CD4-positive, alpha-beta T cell treated with Interleukin-17A for 4 hours (primary cell): ENCODE measurements at places on chromosomes 5 and 9.

GRCh38 chr5:159804121-159804520 lies 112.2 kb upstream of the ADRA1B start:
- DNase-seq, result no peak

- no peak for DNase-seq
Measured at GRCh38 chr9:14052359-14052758, 261.6 kb downstream of the NFIB start.

- DNase-seq, result no peak
Measured at GRCh38 chr5:16005225-16005624, 174.4 kb downstream of the MARCHF11 start.

GRCh38 chr5:11851416-11851815 lies 52.8 kb downstream of the CTNND2 start:
- DNase-seq, result no peak

DNA sequence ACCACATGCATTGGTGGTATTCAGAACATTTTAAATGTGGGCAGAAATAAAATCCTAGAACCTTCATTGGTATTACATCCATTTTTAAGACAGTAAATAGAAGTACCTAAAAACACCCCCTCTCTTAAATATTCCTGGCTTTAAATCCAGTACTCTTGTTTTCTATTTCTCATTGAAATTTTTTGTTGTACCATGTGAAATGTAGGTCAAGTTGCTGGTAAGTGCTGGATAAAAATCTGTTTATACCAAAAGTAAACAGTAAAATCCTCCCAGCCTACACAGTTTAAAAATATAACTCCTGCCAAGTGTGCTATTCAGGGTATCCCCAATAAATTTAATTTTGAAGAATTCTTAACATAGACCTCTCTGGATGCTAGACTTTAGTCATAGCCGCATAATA lies 75.0 kb upstream of the FST start:
- no peak for DNase-seq

DNA sequence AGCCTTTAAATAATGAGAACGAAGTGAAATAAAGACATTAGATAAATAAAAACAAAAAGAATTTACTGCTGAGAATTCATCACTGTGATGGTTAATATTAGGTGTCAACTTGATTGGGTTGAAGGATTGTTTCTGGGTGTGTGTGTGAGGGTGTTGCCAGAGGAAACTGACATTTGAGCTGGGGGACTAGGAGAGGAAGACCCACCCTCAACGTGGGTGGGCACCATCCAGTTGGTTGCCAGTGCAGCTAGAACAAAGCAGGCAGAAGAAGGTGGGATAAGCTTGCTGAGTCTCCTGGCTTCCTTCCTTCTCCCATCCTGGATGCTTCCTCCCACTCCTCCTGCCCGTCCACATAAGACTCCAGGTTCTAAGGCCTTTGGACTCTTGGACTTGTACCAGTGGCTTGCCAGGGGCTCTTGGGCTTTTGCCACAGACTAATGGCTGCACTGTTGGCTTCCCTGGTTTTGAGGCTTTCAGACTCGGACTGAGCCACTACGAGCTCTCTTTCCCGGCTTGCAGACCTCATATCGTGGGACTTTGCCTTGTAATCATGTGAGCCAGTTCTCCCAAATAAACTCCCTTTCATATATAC lies 43.7 kb upstream of the ABL1 start:
- DNase-seq, result no peak

GRCh38 chr5:109911731-109912130 lies 222.0 kb downstream of the MAN2A1 start:
- DNase-seq, result no peak

DNA sequence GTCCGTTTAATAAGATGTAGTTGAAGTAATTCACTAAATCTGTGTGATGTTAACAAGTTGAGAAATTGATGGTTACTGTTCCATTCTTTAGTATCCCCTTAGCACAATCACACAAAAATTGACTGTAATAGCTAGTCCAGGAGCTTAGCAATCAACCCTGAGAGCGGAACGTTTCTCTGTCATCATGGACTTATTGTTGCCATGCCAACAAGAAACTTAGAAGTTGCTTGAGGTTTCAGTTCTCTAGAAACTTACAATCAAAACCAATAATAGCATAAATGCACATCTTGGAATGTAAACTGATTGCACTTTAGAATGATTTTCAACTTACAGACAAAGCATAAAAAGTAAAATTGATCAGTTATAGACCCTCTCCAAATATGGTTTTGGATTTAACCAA lies 125.4 kb upstream of the ANKH start:
- no peak for DNase-seq

DNA sequence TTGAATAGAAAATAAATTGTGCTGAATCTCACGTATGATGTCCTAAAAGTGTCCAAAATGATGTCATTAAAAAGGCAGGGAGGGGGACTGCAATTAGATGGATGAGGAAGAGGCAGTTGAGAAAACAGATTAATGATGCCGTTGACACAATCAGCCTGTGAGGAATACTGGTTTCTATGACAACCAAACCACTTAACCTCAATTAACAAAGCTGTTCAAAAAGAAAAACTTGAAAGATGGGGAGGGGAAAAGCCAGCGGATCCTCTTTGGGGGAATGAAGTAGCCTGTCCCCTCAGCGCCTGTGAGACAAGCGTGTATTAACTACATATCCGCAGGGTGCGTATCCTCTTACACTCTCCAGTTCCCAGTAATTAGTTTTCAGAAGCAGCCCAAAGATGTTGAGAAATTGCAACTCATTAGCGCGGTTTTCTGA lies 160.7 kb downstream of the TTC39B start:
- no peak for DNase-seq

GRCh38 chr9:15837079-15837679 lies 284.3 kb downstream of the CCDC171 start:
- DNase-seq, result peak; percentile 21

- DNase-seq, result no peak
Measured at GRCh38 chr9:126919193-126919592, 4.6 kb downstream of the RALGPS1 start.

GRCh38 chr9:34572628-34573027 lies 16.9 kb downstream of the CNTFR start:
- no peak for DNase-seq

- no peak for DNase-seq
Measured at GRCh38 chr5:131210151-131210510, 39.4 kb downstream of the LYRM7 start.

- DNase-seq, result no peak
Measured at GRCh38 chr5:180950291-180950949, 38.2 kb upstream of the BTNL3 start.

DNA sequence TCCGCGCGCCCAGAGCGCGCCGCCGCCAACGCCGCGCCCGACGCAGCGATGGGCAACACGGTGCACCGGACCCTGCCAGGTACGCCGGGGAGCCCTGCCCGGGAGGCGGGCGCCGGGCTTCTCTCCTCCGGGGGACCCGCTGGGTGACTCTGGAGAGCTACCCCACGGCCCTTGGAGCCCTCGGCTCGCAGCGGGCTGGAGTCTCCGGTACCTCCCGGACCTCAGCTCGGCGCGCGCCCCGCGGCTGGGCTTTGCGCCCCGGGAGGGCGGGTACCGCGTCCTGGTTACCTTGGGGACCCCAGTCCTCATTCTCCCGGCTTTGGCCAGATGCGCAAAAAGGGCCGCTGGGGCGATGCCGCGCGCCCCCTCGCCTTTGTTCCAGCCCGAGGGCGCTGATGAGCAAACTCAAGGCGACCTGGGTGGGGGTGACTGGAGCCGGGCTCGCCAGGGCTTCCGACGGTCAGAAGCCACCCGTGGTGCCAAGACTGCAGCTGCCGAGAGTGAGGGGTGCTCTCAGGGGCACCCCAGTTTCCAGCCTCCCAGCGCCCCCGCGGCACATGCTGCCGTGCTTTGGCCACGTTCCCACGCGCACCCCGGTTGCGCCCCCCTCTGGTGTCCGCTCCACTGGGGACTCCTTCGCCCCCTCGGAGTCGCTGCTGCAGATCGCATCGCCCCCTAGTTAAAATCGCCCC lies 442 bp downstream of the NEURL1B start:
- no peak for DNase-seq

DNA sequence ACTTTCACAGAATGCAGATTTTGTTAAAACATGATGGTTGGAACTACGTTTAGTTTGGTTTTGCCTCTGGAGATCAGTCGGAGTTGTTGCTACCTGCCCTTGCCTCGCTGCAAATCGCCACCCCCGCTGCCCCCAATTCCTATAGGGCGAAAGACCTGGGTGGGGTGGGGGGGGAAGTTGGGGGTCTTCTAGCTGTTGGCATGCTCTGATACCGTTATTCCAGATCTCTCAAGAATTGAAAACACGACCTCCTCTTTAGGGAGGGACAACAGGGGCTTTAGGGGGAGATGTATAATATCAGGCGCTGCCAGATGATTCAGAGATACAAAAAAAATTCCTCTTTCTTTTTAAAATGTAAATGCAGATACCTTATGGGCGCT lies 36.4 kb upstream of the NFIB start:
- DNase-seq, result no peak

GRCh38 chr9:107816561-107817021 lies 327.0 kb upstream of the KLF4 start:
- no peak for DNase-seq

DNA sequence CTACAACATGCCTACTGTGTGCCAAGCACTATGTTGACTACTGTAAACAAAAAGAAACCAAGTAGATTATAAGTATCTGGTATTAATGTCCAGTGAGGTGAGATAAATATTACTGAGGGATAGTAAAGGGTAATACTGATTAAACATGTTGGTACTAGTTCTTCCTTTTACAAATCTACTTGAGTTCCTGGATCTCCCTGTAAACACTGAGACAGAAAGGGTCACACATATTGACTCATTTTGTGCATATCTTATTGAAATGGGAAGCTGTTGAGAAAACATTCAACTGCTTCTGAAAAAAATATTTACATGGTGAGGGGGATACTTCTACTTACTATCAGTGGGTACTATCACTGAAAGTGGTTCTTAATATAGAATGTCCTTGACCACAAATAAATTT lies 24.3 kb downstream of the EFNA5 start:
- no peak for DNase-seq

GRCh38 chr9:123680352-123680751 lies 249.6 kb downstream of the DENND1A start:
- no peak for DNase-seq

GRCh38 chr5:61182449-61182848 lies 20.2 kb upstream of the SMIM15 start:
- DNase-seq, result no peak

- no peak for DNase-seq
Measured at GRCh38 chr5:143215690-143216089, 187.8 kb downstream of the NR3C1 start.

- no peak for DNase-seq
Measured at GRCh38 chr9:6611865-6612264, 33.7 kb downstream of the GLDC start.

DNA sequence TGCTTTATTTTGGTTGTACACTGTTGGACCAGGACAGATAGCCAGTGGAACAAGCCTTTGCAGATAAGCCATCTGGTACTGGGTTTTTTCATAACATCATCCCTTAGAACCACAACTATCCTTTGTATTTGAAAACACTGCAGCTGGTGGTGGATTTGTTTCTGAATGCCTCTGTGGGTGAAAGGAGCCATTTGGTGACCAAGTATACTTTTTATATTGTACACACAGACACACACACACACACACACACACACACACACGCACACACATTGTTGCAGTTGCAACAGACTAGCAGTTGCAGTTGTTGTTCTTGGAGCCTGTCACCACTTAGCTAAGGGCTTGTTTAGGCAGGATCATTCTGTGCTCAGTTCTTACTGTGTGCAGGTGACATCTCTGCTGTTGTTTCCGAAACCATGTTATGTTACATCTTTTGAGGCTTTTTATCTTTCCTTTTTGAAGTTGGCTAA lies 22.9 kb upstream of the CAVIN4 start:
- DNase-seq, result no peak

GRCh38 chr9:28821240-28821639 lies 1248.0 kb upstream of the C9orf72 start:
- DNase-seq, result no peak

DNA sequence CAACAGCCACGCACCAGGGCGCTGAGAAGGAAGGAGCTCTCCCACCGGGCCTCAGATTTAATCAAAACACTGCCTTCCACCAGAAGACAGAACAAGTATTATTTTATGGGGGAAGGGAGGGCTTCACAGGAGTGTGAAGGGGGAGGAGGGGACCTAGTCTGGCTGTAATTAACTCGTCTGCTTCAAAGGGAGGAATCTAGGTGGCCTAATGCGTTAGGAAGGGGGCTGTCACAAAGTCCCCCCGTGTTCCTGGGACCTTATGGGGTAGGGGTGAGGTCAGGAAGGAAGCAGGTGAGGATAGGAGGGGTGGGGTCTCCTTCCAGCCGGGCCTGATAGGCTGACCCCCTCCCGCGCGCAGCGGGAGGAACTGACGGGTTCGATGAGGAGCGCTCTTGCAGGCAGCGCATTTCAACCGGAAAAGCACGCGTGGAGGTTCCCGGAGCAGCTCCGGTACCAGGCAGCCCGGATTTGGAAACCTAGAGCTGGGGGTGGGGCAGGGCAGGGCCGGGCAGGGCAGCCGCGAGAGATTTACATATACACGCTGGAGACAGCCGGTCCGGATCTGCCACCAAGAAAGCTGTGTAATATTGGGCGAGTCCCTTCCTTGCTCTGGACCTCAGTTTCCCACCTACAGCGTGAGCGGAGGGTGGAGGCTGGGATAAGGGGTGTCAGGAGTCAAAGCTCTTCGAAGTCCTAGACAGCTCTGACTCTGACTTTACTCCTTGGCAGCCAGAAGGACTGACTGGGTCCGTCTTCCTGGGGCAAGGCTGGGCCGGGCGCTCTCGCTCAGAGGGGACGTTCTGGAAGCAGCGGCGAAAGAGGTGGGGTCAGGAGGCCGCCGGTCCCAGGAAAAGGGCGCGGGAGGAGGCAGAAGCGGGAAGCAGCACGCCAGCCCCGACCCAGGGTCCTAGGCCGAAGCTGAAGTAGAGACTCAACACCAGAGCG lies 1.8 kb downstream of the SHB start:
- peak; percentile 51 for DNase-seq

DNA sequence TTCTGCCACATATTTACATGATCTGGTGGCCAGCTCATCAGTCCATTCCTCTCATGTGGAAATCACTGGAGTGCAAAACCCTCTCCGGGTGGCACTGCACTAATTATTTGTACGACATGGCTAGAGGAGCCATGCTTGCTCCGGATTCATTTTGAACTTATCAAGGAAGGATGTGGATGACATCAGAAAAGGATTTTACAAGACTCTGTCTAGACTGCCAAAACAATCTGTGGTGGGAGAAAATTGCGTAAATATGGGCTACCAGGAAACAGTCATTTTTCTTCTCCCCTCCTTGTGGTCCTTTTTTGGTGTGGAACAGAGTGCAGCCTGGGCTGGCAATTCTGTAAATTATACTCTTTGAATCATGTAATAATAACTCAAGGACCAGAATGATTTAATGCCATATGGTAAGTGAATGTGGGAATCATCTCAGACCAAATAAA lies 123.4 kb upstream of the IFNE start:
- no peak for DNase-seq

- no peak for DNase-seq
Measured at GRCh38 chr5:15446552-15446951, 53.4 kb upstream of the FBXL7 start.
